GM23338 (cell line): ENCODE measurements at places on chromosomes 6 and 20. TPM values are rescaled to one million over a fixed set of nuclear protein-coding genes. Genes with fewer than 3 reads are reported as not detected.

The CYP24A1 gene
- total RNA-seq = 0.12 TPM in 1 of 2 replicates, not detected in the other

The RNF217 gene
- 4.0 and 6.2 TPM in 2 replicates for total RNA-seq

- no peak for DNase-seq
Observed at GRCh38 chr6:107737397-107737793, 86.7 kb downstream of the SCML4 start.

GRCh38 chr6:125533710-125534397 is 215.6 kb upstream of the HEY2 start:
- DNase-seq = peak; percentile 64
